ENCODE measurements at places on chromosomes 1 and 21. TPM values are rescaled to one million over a fixed set of nuclear protein-coding genes. Genes with fewer than 3 reads are reported as not detected.

The TCEA3 gene
- total RNA-seq: 57.2 TPM

The OR2C3 gene
- not detected for total RNA-seq

The DLGAP3 gene
- not detected for total RNA-seq

GRCh38 chr1:78145105-78145580 is 99.4 kb downstream of the GIPC2 start:
- DNase-seq: no peak

DNA sequence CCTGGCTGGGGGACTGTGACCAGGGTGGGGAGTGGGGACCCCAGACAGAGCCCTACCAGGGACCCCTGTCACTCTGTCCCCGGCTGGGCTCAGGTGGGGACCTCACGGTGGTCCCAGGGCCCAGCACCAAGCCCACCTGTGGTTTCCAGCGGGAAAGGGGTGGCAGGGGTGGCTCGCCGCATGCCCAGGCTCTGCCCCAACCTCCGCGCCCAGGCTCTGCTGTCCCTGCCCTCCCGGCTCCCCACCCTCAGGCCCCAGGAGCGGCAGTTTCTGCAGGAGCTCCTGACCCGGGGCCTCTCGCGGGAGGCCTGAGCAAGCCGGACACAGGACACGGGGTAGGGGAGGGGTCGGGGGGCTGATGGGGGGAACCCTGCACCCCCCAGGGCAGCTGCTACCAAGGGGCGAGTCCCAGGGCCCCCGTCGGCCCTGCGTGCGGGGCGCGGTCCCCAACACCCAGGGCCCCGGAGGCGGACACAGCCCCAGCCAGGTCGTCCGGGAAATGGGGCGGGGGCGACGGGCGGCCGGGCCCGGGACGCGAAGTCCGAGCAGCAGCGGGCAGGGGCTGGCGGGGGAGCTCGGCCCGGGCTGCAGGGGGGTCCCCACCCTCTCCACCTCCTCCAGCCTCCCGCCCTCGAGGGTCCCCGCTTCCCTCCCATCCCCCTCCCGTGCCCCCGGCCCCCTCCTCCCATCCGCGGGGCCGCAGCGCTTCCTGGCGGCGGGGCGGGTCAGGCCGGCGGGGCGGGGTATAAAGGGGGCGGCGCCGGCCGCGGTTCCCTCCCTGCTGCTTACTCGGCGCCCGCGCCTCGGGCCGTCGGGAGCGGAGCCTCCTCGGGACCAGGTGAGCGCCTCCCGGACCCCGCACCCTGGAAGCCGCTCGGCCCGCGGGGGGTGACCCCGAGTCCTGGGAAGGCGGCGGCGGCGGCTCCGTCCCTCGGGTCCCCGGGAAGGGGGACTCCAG is at the start of gene COL6A2:
COL6A2 (plus strand) TSS at position 777 of the 958 bp plus-strand sequence.
- DNase-seq: peak; percentile 57

GRCh38 chr1:31703431-31704270 is at the start of gene COL16A1:
Gene COL16A1, minus strand, starts transcription at chr1:31704017. Its CDS starts 1,824 bp downstream, at chr1:31702193.
- DNase-seq: no peak

DNA sequence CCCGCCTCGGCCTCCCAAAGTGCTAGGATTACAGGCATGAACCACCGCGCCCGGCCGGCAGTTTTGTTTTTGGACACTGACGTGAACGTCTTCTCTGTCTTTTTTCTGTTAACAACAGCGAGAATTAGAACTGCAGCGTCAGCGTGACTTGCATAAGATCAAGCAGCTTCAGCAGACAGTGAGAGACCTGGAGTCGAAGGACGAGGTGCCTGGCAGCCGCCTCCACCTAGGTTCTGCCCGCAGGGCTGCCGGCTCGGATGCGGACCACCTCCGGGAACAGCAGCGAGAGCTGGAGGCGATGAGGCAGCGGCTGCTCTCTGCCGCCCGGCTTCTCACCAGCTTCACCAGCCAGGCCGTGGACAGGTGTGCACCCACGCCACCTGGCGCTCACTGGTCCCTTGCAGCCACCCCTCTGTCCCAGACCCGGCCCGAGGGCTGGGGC is 22.9 kb upstream of the DIP2A start:
- DNase-seq: no peak

The TFF2 gene
- 0.42 TPM for total RNA-seq

GRCh38 chr1:186611156-186611555 is 69.1 kb downstream of the PTGS2 start:
- DNase-seq: no peak

DNA sequence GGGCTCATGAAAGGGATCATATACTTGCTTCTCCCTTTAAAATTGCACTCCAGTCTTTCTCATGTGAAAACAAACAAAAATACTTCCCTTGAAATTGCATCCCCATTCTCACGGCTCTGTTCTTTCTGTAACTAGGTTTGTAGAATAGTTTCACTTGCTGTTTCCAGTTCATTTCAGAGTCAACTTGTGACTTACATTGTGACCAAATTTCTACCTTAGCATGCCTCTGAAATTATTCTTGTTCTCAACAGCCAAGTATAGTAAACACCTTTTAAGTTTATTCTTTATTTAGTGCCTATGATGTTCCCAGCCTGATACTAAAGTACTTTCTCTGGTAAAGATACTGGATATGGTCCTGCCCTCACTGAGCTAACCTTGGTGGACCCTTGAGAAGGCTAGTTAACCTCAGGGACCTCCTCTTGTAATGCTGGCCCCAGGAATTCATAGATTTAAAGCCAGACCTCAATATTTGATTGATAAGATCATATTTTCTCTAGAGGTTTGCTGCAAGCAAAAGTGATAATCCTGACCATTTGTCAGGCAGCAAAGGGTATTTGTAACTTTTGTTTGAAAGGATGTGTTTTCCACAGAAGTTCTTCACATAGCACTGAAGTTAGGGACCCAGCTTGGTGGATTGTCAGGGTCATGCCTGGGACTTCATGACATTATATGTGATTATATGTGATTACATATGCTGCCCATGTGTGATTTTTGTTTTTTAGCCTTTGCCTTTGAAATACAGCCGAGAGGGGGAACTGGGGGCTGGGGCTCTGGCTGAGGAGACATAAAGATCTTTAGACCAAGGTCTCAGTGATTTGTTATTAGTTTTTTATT is 29.6 kb downstream of the VANGL2 start:
- DNase-seq: no peak

The TACSTD2 gene
- 1.0 TPM for total RNA-seq

DNA sequence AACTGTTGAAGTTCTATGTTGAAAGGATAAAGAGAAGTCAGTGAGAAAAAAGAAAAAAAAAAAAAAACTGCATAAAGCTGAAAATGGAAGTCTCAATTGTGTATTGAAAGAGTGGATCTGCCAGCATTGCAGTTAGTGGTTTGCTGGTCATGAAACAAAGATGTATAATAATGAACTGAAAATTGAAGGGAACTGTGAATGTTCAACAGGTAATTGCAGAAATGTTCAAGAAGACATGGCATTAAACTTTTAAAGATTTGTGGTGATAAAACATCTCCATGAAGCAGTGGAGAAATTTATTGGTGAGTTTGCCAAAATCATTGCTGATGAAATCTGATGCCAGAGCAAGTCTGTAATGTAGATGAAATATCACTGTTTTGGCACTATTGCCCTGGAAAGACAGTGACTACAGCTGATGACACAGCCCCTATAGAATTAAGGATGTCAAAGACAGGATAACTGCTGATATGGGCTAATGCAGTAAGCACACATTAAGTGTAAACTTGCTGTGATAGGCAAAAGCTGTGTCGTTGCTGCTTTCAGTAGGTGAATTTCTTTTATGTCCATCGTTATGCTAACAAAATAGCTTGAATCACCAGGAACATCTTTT is 71.0 kb downstream of the RD3 start:
- DNase-seq: no peak

The CSTB gene
- total RNA-seq: 137 TPM

GRCh38 chr21:27206368-27206982 is 239.6 kb upstream of the ADAMTS5 start:
- no peak for DNase-seq

The PARP1 gene
- 38.2 TPM for total RNA-seq

DNA sequence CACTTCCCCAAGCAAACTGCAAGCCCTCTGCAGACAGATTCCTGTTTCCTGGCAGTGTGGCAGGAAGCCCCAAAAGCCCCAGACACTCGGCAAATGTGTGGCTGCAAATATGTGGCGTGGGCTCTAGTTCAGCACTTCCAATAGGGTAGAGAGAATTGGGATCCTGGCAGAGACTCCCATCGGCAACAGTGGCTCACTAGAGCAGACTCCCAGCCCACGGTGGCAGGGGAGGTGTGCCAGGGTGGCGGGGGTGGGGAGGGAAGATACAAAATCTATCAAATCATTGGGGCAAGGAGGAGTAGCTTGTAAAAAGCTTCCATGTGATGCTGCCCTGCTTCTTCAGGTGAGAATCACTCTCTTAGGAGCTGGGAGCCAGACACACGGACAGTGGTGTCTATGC is 25.9 kb downstream of the COL16A1 start:
- DNase-seq: no peak

The PTPRU gene
- 18.7 TPM for total RNA-seq

DNA sequence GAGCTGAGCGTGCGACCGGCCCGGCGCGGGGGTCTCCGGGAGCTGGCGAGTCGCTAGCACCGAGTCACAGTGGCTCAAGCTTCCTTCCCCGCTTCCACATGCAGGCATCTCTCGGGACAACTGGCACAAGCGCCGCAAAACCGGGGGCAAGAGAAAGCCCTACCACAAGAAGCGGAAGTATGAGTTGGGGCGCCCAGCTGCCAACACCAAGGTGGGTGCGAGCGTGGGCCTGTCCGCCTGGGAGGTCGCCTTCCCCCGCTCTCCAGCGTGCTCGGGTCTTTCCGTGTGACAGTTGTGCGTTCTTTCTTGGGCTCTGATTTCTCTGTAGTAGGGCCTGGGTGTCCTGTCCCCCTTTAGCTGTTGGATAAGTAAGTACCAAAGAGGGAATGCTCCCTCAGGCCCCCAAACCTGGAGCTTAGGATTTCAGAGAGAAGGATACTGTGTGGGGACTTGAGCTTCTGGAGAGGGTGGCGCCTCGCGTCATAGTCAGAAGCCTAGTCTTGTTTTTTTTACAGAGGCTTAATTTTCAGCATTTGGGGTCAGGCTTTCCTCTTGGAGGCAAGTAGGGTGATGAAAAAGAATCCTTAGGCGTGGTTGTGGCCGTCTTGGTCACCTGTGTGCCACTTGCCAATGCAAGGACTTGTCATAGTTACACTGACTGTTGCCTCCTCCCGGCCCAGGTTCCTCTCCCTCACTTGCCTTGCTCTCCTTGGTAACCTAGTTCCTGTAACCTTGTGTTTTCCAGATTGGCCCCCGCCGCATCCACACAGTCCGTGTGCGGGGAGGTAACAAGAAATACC is 790 bp downstream of the RPS8 start:
- DNase-seq: no peak

- DNase-seq: no peak
These were observed 206.0 kb upstream of the HMCN1 start for GRCh38 chr1:185528084-185528676.

All from right lobe of liver (tissue), 6 donors.